RWPE2 (cell line): ENCODE measurements at places on chromosomes 13 and 19.

DNA sequence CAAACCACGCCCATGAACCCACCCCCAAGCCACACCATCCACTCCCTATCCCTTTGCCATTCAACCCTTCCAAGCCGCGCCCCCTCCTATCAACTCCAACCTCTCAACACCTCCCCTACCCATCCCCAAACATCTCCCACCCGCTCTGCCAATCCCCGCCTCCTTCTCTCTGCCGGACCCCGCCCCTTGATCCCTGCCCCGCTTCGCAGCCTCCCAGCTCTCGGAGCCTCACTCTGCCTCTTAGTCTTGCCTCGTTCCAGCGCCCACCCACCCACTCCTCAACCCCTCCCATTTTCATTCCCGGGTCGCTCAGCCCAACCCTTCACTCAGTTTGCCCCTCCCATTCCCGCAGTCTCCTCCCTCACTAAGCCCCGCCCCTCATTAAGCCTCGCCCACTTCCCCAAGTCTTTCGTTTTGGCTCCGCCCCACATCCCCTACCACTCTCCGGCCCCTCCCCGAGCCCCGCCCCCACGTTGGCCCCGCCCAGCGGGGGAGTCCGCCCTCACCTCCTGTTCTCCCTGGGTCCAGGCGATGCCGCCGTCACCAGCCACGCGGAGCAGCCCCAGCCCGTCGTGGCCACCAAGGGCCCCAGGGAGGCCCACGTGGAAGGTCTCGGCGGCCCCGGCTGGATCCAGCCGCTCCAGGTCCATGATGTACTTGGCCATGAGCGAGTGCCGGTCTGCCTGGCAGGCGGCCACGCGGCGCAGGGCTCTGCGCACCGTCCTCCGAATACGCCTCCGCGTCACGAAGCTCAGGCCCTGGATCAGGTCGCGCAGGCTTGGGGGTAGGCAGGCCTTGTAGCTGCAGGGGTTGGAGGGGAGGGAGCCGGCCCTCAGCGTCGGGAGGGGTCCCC, 5.7 kb downstream of the JAK3 start:
- peak; percentile 92 for DNase-seq
- H3K4me1 ChIP-seq: no peaks in the 10 kb centered on the region
- H3K4me3 ChIP-seq: peak overlapping the region; percentile 48
- no peaks in the 10 kb centered on the region for H3K27me3 ChIP-seq
- H3K27ac ChIP-seq: no peak overlapping the region

- no peak for DNase-seq
- H3K36me3 ChIP-seq: no peaks in the 10 kb centered on the region
- H3K27me3 ChIP-seq: no peaks in the 10 kb centered on the region
- peak overlapping the region; percentile 76 for H3K27ac ChIP-seq
- H3K4me1 ChIP-seq: peaks cover 37% of the 10 kb centered on the region
Observed at GRCh38 chr13:102191951-102192502, 209.8 kb downstream of the FGF14 start.

GRCh38 chr19:19447536-19448237, 42.2 kb downstream of the GATAD2A start:
- DNase-seq: no peak
- H3K4me1 ChIP-seq: peaks cover 2% of the 10 kb centered on the region
- H3K4me3 ChIP-seq: no peak overlapping the region
- no peak overlapping the region for H3K27ac ChIP-seq

DNA sequence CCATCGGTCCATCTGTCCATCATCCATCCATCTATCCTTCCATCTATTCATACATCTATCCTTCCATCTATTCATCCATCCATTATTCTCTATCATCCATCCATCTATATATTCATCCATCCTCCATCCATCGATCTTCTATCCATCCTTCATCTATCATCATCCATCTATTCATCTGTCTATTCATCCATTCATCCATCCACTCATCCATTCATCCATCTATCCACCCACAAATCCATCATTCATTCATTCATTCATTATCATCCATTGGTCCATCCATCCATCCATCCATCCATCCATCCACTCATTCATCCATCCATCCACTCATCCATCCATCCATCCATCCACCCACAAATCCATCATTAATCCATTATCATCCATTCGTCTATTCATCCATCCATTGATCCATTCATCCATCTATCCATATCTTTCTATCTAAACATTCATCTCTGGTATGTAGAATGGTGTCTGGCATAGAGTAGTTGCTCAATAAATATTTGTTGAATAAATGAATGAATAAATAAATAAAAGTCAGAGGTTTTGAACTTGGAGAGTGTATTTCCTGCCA, 36.6 kb downstream of the ZNF536 start:
- no peak overlapping the region for H3K4me3 ChIP-seq
- no peaks in the 10 kb centered on the region for H3K27me3 ChIP-seq
- no peak for DNase-seq
- no peak overlapping the region for H3K27ac ChIP-seq
- no peaks in the 10 kb centered on the region for H3K4me1 ChIP-seq

- no peaks in the 10 kb centered on the region for H3K27me3 ChIP-seq
- H3K4me1 ChIP-seq: no peaks in the 10 kb centered on the region
- no peak for DNase-seq
- H3K4me3 ChIP-seq: no peak overlapping the region
Observed at GRCh38 chr19:6378041-6378440, 2.3 kb upstream of the PSPN start.

DNA sequence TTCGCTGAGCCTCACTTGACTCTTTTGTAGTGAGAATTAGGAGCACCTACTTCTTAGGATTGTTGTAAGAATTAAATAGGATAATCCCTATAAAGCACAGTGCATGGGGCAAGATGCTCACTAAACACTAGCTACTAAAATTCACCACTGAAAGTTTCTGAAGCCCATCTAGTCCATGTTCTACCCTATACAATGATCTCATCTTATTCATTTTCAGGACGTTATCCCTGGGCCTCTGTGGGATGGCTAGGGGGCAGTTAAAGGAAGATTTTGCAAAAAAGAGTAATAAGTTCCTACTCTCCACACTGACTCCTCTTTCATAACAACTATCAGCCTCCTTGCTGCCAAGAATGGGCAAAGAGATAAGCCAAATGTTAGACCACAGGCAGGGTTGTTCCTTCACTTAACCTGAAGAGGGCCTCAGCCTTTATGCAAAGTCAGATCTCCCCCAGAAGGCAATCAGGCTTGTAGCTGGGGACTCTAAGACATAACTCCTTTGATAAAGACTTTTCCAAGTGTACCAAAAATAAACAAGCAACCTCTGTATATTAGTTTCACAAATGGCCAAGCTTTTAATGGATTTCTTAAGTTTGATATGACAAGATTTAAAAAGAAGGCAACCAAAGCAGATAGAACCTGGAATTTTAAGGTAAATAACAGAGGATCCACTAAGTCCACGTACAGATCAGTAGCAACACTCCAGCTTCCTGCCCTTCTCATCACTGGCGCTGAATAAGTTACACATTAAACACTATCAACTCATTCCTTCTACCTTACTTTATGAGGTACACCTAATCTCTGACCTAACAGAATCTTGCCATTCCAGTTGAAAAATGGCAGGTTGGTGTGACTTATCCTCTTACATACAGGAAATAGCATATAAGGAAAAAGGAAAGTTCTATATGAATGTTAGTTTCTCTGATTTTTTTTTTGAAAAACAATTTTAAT, 44.4 kb downstream of the ELF1 start:
- peak overlapping the region; percentile 8 for H3K27ac ChIP-seq
- no peaks in the 10 kb centered on the region for H3K27me3 ChIP-seq
- H3K36me3 ChIP-seq: peaks cover 6% of the 10 kb centered on the region
- H3K4me1 ChIP-seq: peaks cover 22% of the 10 kb centered on the region
- no peak for DNase-seq
- no peak overlapping the region for H3K4me3 ChIP-seq

- no peak overlapping the region for H3K27ac ChIP-seq
- peaks cover 8% of the 10 kb centered on the region for H3K4me1 ChIP-seq
- no peak for DNase-seq
- no peaks in the 10 kb centered on the region for H3K27me3 ChIP-seq
- no peak overlapping the region for H3K4me3 ChIP-seq
Observed at GRCh38 chr13:45310341-45311131, 30.4 kb downstream of the TPT1 start.

DNA sequence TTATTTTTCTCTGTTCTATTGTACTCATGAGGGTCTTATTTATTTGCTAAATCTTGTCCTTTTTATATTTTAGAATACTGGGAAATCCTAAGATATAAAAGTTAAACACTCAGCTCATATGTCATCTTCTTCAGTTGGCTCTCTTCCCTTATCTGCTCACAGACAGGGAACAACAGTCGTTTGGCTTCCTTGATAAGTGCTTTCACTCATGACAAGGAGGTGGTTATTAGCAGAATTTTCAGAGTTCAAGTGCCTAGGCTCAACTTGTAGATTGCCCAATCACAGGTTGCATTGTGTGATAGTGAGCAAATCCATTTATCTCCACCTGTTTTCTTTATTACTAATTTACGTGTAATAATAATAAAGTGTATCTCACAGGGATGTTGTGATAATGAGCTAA, 620.3 kb upstream of the PCDH20 start:
- no peak overlapping the region for H3K4me3 ChIP-seq
- DNase-seq: no peak
- no peaks in the 10 kb centered on the region for H3K4me1 ChIP-seq

GRCh38 chr13:79289571-79289970, 116.5 kb downstream of the RBM26 start:
- no peaks in the 10 kb centered on the region for H3K27me3 ChIP-seq
- no peaks in the 10 kb centered on the region for H3K36me3 ChIP-seq
- H3K4me1 ChIP-seq: no peaks in the 10 kb centered on the region
- H3K27ac ChIP-seq: no peak overlapping the region
